ENCODE measurements at places on chromosomes 5 and 9.

GRCh38 chr5:177371120-177372033 is 12.9 kb upstream of the SLC34A1 start:
- DNase-seq, result no peak

- peak; percentile 90 for DNase-seq
Measured at GRCh38 chr9:137021979-137022661, 5.9 kb downstream of the ABCA2 start.

GRCh38 chr5:15702102-15702501 is 202.1 kb downstream of the FBXL7 start:
- DNase-seq, result no peak

GRCh38 chr5:146082798-146083197 is 22.6 kb downstream of the PLAC8L1 start:
- DNase-seq, result no peak

GRCh38 chr5:93100428-93100827 is 480.6 kb downstream of the NR2F1-AS1 start:
- no peak for DNase-seq

DNA sequence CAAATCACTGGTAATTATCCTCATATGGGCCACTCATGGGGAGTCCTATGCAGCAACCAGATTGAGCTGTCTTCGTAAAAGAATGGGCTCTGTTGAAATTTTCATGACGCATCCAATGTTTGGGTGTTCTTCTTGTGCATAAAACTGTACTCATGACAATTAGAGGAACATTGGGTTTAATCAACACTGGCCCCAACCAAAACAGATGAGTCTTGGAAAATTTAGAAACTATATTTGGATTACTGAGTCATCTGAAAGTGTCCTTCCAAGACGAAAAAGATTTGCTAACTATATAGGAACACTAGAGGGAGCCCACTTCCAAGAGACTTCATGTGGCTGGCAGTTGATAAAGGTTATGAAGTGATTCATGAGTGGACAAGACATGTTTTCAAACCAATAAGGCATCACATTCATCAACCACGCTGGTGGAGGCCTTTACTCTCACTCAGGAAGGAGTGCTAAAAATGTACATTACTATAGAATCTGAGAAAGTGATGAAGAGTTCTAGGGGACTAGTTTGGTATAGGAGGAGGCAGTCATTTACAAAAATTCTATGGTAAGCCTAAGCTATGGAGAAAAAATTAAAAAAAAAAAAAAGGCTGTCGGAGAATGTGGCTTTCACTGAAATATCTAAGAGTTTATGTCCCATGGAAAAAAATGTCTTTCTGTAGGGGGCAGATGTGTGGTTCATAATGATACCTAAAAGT is 313.5 kb downstream of the PRDM9 start:
- DNase-seq, result no peak

DNA sequence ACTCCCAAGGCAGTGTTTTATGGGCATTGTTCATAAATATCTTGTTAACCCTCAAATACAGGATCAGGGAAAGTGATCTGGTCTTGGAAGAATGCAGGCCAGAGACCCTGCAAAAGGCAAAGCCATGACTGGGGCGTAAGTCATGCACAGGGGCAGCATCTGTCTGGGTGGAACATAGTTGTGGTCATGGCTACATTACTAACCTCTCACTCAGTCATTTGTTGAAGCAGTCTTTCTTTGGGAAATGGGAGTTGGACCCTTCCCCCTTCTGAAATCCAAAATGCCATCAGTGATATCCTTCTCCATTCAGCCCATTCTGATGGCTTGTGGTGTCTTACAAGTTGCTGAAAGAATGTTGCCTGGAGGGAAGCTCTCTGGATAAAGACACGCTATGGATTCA is 68.1 kb downstream of the GDNF start:
- DNase-seq, result no peak

GRCh38 chr9:130327070-130327780 is 61.7 kb downstream of the HMCN2 start:
- DNase-seq, result no peak

DNA sequence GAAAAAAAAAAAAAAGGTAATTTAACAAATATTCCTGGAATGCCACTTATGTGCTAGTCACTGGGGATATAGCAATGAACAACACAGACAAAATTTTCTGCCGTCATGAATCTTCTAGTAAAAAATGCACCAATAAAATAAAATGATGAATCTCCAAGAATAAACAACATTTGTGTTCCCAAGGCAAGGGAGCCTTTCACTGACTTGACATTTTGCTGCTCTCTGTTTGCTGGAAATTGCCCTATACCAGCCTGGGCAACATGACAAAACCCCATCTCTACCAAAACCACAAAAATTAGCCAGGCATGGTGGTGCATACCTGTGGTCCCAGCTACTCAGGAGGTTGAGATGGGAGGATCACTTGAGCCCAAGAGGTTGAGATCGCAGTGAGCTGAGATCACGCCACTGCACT is 64.5 kb upstream of the ERBIN start:
- DNase-seq, result no peak
